ENCODE measurements at places on chromosomes 5 and 9.

DNA sequence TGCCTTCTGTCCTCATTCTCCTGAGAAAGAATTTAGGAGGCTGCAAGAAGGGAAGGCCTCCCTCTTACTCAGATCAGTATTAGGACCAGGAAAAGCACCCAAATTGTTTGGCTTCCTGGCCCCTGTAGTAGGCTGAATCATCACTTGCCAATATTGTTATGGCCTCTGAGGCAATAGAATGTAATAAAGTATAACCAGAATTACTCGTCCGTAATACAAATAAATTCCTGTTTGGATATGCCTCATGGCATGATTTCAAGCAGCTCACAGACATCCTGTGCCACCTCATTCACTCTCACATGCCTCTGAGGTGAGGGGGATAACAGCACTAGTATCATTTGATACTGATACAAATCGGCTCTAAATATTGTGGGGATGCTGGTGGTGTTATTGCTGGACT, 427.3 kb downstream of the ISL1 start:
- DNase-seq, result no peak

GRCh38 chr5:128649192-128649591, 111.1 kb upstream of the FBN2 start:
- DNase-seq, result peak; percentile 46

GRCh38 chr9:111613436-111614040, 14.1 kb upstream of the PTGR1 start:
- DNase-seq, result no peak

GRCh38 chr5:122690266-122690665, 84.6 kb upstream of the SNX2 start:
- DNase-seq, result no peak

- peak; percentile 85 for DNase-seq
These were observed 12.5 kb downstream of the STC2 start for GRCh38 chr5:173315495-173316338.

- no peak for DNase-seq
These were observed 95.7 kb downstream of the KCNT1 start for GRCh38 chr9:135797507-135798262.

GRCh38 chr9:100070104-100071041, 28.4 kb downstream of the ERP44 start:
- no peak for DNase-seq

GRCh38 chr5:129392681-129393080, 67.4 kb upstream of the ADAMTS19 start:
- no peak for DNase-seq

- DNase-seq, result no peak
These were observed 4.7 kb downstream of the TNFSF8 start for GRCh38 chr9:114925672-114926071.

DNA sequence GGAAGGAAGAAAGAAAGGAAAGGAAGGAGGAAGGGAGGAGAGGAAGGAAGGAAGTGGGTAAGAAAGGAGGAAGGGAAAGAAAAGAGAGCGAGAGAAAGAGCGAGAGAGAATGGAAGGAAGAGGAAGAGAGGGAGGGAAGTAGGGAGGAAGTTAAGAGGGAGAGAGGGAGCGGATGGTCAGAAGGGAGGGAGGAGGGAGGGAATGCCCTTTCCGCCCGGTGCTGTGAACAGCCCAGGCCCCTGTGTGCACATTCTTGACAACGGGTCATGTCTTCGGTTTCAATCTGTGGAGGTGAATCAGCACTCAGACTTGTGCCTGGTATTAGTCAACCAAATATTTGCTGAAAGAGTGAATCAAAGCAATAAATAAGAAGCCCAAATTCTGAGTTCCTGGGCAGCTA, 39.2 kb downstream of the PRUNE2 start:
- DNase-seq, result peak; percentile 84

GRCh38 chr9:87836951-87837705, 45.5 kb upstream of the SPATA31E1 start:
- no peak for DNase-seq

- no peak for DNase-seq
These were observed 59.5 kb downstream of the MUSK start for GRCh38 chr9:110728058-110728457.

- peak; percentile 22 for DNase-seq
These were observed 6.9 kb downstream of the FNBP1 start for GRCh38 chr9:130036099-130036498.

GRCh38 chr5:145887976-145888574, 15.3 kb upstream of the GRXCR2 start:
- DNase-seq, result peak; percentile 13

DNA sequence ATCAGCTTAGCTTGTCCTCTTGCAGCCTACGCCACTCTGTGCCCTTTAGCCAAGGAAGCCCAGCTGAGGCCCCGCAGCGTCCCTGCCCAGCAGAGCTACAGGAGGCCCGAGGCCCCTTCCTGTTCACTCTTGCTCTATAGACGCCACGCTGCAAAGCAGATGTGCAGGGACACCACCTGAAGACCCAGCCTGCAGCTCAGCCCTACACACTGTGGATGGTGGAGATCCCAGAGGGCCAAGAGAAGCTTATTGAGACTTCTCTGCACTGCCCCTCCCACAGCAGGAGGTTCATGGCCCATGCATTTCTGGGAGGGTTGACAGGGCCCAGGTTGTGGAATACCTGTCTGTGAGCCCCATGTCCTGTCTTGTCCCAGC, 33.6 kb downstream of the IRF1 start:
- no peak for DNase-seq

DNA sequence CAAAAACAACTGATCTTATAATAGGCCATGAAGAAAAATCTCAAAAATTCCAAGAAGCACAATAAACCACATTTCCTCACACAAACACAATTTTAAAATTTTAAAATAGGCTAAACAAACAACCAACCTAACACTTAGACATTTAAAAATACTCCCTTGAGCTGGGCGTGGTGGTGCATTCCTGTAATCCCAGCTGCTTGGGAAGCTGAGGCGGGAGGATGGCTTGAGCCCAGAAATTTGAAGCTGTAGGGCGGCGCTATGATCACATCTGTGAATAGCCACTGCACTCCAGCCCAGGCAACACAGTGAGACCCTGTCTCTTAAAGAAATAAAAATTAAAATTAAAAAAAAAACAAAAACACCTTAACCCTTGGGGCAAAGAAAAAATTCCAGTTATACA, 36.9 kb upstream of the TESK1 start:
- DNase-seq, result no peak

GRCh38 chr9:81683238-81683637, 6.1 kb downstream of the TLE1 start:
- no peak for DNase-seq

DNA sequence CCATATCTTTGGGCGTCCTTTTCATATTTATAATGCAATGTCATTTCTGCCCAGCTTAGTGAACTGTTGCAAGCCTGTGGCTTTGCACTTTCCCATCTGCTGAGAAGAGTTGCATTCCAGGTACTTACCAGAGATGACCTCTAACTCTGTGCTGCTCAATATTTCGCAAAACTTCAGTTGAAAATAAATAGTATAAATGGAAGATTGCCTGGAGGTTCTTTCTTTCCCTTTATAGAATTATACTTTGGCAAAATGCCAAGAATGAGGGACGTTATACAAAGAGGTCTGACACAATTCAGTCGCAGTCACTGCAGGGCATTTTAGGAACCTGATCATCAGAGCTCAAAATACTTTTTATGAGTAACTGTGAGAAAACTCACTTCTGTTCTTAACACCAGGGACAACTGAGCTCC, 18.9 kb upstream of the VLDLR start:
- no peak for DNase-seq

- DNase-seq, result no peak
These were observed 1060.1 kb downstream of the PTPRD start for GRCh38 chr9:9552665-9553064.

- no peak for DNase-seq
These were observed 477.1 kb downstream of the AGTPBP1 start for GRCh38 chr9:85264695-85265094.

GRCh38 chr5:88551724-88552345, 283.2 kb upstream of the TMEM161B start:
- no peak for DNase-seq

DNA sequence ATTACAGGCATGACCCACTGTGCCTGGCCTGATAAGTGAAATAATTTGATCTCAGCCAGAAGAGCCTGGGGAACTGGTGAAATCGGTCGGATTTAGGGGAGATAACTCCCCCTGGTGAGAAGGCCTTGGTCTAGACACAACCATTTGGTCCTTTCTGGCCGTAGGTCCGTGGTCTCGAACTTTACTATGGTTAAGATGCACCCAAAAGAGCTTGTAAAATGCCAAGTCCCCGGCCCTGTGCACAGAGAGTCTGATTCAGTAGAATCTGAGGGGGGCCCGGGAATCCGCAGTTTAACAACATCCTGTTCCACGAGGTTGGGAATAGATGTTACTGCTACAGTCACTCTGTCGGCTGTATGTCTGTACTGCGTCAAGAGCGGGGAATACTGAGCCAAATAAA, 140.7 kb downstream of the C9orf50 start:
- DNase-seq, result no peak

GRCh38 chr9:130740218-130741023, 46.8 kb downstream of the EXOSC2 start:
- DNase-seq, result no peak

- DNase-seq, result peak; percentile 10
These were observed 45.2 kb downstream of the GCNT4 start for GRCh38 chr5:75006865-75007822.

DNA sequence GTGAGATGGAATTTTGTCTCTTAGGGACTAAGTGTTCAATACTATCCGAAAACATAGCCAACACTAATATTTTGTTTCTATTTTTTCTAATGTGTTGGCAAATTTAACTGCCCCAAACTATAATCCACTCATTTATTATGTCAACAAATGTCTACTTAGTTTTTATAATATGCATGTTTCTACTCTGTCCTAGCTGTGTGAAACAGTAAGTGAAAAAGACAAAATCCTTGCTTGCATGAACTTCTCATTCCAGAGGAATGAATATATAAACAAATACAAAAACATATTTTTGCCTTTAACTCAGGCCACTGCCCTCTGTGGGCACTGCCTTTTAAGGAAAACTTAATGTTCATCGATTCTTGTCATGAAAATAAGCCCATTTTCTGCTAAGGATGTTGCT, 1275.4 kb upstream of the CDH18 start:
- DNase-seq, result no peak

- DNase-seq, result no peak
These were observed 596 bp upstream of the CDC37L1 start for GRCh38 chr9:4678679-4679267.

- DNase-seq, result no peak
These were observed 283.8 kb upstream of the TMEM161B start for GRCh38 chr5:88552426-88552825.

GRCh38 chr5:59766427-59767210, 126.9 kb downstream of the PDE4D start:
- DNase-seq, result no peak

DNA sequence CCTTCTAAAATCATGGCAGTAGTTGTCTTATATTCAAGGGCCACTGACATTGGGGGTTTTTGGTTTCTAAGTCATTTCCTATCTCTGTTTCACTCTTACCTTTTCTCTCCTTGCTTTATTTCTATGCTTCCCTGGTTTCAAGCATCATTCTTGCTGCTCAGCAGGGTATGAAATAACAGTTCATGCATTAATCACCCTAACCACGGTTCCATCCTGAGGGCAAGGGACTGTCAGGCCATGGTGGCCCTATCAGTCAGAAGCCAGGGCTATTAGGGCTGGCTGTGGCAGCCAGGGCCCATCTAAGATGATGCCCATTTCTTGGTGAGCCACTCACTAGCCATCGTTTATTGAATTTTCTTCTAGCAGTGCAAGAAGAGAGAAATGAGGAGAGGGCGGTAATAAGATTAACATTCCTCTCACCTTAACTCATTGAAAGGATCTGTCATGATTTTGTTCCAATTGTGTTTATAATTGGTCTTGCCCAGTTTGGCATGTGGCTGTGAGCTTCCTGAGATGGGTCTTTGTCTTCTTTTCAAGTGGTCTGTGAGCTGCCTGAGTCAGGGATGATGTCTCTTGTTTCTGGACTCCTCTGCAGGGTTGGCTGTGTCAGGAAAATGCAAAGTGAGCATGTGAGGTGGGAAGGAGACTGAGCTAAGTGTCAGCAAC, 45.2 kb downstream of the CYSTM1 start:
- no peak for DNase-seq

GRCh38 chr9:133842174-133842573, 104.0 kb upstream of the SARDH start:
- no peak for DNase-seq

- DNase-seq, result no peak
These were observed 138.2 kb downstream of the SNX18 start for GRCh38 chr5:54655761-54656160.

DNA sequence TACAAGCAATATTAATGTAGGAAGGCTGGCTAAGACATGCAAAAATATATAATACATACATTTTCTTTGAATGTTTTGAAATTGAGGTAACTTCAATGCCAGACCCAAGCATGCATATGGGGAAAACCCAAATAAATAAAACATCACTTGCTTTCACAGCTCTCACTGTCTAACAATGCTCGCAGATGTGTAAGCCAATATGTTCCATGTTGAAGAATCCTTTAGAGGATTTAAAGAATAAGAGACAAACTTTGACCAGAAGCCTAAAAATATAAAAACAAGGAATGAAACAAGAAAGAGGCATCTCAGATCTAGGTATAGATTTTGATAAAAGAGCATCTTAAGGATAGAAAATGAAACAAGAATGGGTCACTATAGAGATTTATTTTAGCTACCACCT, 354.2 kb downstream of the CDH10 start:
- no peak for DNase-seq

DNA sequence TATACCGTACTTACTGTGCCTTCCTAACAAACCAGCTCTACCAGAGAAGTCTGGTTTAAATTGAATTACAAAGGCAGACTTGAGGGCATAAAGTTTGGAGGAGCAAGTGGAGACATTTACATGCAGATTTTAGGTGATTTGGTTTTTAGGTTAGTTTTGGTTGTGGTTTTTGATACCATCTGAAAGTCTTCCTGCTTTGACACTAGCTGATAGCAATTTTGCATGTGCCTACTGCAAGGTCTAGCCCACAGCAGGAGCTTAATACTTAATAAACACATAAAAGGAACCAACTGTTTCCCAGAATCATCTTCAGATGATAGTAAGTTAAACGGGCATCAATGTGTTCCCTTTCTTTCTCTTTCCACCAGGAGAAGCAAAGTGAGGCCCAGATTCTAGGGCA, 3.4 kb upstream of the ESM1 start:
- no peak for DNase-seq

DNA sequence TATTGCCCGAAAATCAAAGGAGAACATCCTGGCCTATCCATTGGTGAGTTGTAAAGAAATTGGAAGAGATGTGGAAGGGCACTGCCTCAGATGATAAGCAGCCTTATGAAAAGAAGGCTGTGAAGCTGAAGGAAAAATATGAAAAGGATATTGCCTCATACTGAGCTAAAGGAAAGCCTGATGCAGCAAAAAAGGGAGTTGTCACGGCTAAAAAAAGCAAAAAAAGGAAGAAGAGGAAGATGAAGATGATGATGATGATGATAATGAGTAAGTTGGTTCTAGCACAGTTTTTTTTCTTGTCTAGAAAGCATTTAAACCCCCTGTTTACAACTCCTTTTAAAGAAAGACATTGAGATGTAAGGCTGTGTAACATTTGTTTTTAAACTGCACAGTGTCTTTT, 59.8 kb upstream of the ZBED3 start:
- DNase-seq, result no peak

GRCh38 chr5:107917983-107918382, 247.2 kb upstream of the EFNA5 start:
- no peak for DNase-seq

All from skeletal muscle cell (primary cell).